ENCODE measurements at places on chromosomes 7 and 10. TPM values are rescaled to one million over a fixed set of nuclear protein-coding genes. Genes with fewer than 3 reads are reported as not detected.

SPDYE16 gene
- total RNA-seq = 0.17 TPM

CYP26C1 gene
- total RNA-seq = under 0.01 TPM

CRHR2 gene
- not detected for total RNA-seq

DOCK4 gene
- 30.3 TPM for total RNA-seq

NRG3 gene
- not detected for total RNA-seq

GHRHR gene
- not detected for total RNA-seq

VIM gene
- total RNA-seq = 7,192 TPM

C7orf25 gene
- 8.8 TPM for total RNA-seq

YWHAG gene
- total RNA-seq = 68.4 TPM

NOS3 gene
- total RNA-seq = 0.50 TPM

DPYSL4 gene
- total RNA-seq = 0.26 TPM

ANKRD22 gene
- 0.17 TPM for total RNA-seq

ASB10 gene
- total RNA-seq = not detected

PRSS58 gene
- total RNA-seq = not detected

RBP3 gene
- total RNA-seq = not detected

LIPJ gene
- 0.26 TPM for total RNA-seq

OR6V1 gene
- not detected for total RNA-seq

LRRC17 gene
- 12.6 TPM for total RNA-seq

OR2A12 gene
- total RNA-seq = not detected

MOGAT3 gene
- total RNA-seq = not detected

ITGA8 gene
- 1.3 TPM for total RNA-seq

OPN1SW gene
- total RNA-seq = not detected

GET4 gene
- 23.1 TPM for total RNA-seq

ZNF783 gene
- 11.4 TPM for total RNA-seq

WDR86 gene
- 1.0 TPM for total RNA-seq

EMX2 gene
- not detected for total RNA-seq

TMEM270 gene
- total RNA-seq = not detected

PON1 gene
- total RNA-seq = not detected

GARIN1A gene
- total RNA-seq = 1.5 TPM

C7orf33 gene
- not detected for total RNA-seq

EGR2 gene
- total RNA-seq = 2.1 TPM

SCART1 gene
- total RNA-seq = 1.3 TPM

GATA3 gene
- not detected for total RNA-seq

PRLHR gene
- not detected for total RNA-seq

CTAGE8 gene
- 0.83 TPM for total RNA-seq

ANKRD7 gene
- 2.8 TPM for total RNA-seq

Measured in fibroblast of lung (primary cell).